LHCN-M2 (cell line): ENCODE measurements at places on chromosomes 2 and 18. TPM values are rescaled to one million over a fixed set of nuclear protein-coding genes. Genes with fewer than 3 reads are reported as not detected.

DNA sequence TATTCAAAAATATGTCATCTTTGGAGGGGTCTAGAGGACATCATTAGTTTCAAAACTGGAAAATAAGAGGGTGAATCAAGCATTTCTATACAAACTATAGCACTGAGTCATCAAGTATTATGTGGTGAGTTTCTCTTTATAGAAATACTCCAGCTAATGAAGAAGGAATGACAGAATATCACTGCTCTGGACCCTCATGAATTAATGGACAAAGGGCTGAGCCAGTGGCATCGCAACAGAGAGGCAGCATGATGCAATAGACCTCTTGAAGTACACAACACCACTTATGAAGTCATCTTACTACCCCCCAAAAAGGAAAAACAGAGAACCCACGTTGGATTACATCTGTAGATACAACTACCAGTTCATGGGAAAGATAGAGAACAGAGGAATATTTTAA lies 27.4 kb upstream of the EIF2AK3 start:
- DNase-seq: peak; percentile 50

DNA sequence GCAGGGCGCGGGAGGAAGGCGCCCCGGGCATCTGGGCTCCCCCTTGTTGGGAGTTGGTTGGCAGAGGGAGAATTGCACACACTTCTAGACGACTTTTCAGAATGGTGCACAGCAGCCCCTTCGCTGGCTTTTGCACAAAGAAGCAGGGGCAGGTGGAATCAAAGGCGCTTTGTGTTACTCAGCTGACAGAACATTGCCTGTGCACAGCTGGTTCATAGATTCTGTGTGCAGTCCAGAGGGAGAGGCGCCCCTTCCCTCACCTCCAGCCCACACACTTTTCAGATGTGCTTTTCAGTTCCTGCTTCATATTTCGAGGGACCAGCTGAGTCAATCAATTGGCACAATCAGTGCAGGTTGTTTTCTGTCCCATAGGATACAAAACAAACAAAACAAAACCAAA lies 348.4 kb upstream of the RAB12 start:
- DNase-seq: no peak

The SPEG gene
- total RNA-seq: 36.2 and 41.5 TPM in 2 replicates

- no peak for DNase-seq
Measured at GRCh38 chr2:6224267-6224666, 532.1 kb downstream of the SOX11 start.
